HFFc6 (cell line): ENCODE measurements at places on chromosomes 5 and 9. TPM values are rescaled to one million over a fixed set of nuclear protein-coding genes. Genes with fewer than 3 reads are reported as not detected.
A peak's percentile ranks its signal among the peaks of the same experiment; 100 is the strongest.

DNA sequence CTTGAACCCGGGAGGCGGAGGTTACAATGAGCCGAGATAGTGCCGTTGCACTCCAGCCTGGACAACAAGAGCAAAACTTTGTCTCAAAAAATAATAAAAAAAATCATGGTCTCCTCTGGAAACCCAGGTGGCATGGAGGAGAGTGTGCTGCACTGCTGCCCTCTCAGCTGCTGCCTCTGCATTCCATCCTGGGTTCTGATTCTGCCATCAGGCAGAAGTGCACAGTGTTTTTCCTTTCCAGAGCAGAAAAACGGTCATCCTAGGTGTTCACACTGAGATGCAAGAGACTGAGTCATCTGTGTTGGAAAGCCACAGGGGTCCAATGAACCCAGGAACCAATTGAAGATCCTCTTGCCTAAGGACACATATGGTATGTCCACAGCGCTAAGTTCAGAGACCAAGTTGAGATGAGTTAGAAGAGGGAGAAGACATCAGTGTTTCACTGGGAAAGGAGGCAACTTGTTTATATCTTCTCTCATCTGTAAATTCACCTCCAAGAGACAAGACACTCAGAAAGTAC, 88.8 kb upstream of the DMRT1 start:
- peak; percentile 22 for DNase-seq

- no peak for DNase-seq
Observed at GRCh38 chr9:99004115-99004514, 60.4 kb downstream of the COL15A1 start.

DNA sequence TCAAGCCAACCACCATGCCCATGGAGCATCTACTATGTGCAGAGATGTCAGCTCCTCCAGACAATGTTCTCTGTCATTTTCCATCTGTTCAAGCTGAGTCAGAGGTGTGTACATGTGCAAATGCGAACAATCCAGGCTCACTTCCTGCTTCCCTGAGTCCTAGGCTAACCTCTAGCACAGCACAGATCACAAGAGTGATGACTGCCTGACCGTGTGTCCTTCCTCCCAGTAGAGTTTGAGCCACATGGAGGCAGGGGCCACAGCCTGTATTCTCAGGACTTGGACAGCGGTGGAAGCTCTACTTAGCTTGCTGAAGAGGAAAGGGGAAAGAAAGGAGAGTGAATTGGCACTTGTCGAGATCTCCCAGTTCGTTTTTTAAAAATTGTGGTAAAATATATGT, 87.2 kb downstream of the KCNIP1 start:
- no peak for DNase-seq

GRCh38 chr9:87007711-87008366, 60.5 kb upstream of the GAS1 start:
- DNase-seq: peak; percentile 0

Gene KLF4
- total RNA-seq: 1.7 to 2.9 TPM (median 2.0 TPM) in 3 replicates
